Hematopoietic multipotent progenitor cell (in vitro differentiated cells): ENCODE measurements at places on chromosomes 1 and 21.

DNA sequence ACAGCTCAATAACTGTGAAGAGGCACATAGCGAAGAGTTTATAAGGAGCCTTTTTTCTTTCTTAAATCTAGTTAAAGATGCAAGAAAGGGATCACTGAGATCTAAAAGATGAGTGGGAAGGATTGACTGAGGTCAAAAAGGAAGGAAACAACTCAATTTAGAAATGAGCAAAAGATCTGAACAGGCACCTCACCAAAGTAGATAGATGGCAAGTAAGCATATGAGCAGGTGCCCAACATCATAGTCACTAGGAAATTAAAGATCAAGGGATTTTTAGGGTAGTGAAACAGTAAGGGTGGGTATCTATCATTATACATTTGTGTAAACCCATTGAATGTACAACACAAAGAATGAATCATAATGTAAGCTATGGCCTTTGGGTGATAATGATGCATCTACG lies 44.6 kb upstream of the CSF1 start:
- no peak for DNase-seq

DNA sequence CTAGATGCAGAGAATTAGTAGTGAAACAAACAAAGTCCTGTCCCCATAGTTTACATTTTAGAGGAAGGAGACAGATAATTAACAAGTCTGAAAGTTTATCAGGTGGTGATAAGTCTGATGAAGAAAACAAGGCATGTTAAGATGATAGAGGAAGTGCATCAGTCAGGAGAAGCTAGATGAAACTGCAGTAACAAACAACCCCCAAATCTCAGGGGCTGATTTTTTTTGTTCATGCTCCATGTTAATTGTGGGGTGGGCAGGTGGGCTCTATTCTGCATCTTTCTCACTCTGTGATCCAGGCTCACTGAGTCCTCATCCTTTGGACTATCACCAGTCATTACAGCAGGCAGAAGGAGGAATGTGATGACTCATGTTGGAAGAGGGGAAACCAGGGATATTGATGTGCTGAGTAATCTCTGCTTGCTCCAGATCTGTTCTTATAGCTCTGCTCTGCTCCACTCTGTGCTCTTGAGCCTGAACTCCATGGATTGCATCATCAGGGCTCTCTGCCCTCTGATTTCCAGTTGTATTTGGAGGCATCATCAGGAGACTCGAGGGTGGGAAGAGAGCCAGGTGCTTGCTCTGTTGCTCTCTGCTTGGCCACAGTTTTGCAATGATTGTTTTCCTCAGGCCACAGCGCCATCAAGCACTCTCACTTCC lies 166.9 kb downstream of the IER5 start:
- DNase-seq: no peak

DNA sequence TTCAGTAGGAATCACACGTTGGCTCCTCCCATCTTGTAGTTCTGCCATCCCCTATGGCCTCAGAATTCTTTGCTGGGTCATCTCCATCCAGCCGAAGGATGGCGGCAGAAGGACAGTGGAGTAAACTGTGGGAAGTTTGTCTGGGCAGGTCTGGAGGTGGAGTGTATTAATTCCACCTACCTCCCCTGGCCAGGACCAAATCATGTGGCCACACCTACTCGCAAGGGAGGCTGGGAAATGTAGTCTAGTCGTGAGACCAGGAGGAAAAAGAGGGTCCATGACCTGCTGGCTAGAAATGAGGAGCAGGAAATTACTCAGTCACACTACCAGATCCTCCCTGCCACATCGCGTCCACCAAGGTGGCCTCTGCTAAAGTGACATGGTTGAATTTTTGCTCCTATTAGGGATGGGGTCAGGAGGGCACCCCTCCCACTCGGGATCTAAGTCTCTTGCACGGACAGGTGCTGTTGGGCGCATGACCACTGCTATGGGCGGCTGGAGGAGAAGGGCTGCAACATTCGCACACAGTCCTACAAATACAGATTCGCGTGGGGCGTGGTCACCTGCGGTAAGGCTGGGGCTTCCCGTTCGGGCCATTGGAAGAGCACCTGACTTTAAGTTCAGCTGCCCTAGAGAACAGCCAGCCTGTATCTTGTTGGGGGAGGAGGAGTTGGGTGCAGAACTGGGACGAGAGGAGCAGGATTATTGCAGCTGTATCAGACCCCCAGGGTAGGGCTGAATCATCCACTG lies 19.5 kb downstream of the PLA2G5 start:
- no peak for DNase-seq

GRCh38 chr1:214854126-214854875 lies 228.2 kb upstream of the KCNK2 start:
- DNase-seq: no peak

GRCh38 chr1:117370509-117370908 lies 3.3 kb downstream of the MAN1A2 start:
- no peak for DNase-seq

GRCh38 chr1:225354906-225355305 lies 72.9 kb downstream of the LBR start:
- no peak for DNase-seq

DNA sequence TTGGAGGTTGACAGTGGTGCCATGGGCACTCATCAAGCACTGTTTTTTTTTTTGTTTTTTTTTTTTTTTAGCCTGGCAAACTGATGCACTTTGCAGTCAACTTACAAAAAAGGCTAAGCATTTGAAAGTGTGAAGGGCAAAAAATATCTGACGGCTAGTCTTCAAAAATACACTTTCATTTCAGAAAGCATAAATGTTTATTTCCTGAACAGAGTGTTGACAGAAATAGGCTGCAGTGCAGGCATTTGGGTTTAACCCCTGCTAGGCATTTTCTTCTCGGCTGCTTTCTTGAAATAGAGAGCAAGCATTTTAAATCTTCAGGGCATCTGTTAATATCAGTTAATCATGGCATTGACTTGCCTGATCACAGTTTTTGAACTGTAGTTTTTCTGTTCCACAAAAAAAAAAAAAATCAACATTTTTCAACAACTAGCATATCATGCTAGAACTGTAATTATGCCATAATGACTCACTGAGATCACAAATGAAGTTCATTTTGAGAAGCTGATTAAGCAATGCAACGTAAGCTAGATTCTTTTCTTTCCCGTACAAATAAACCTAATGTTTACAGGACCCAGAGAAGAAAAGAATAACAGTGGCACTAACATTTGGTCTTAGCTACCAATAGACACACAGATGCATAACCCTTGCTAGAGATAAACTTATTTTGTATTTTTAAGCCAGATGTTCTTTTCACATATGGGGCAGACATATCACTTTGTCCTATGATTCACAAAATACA lies 100.4 kb upstream of the USH2A start:
- DNase-seq: no peak

GRCh38 chr1:3363756-3364155 lies 90.7 kb upstream of the ARHGEF16 start:
- DNase-seq: no peak

DNA sequence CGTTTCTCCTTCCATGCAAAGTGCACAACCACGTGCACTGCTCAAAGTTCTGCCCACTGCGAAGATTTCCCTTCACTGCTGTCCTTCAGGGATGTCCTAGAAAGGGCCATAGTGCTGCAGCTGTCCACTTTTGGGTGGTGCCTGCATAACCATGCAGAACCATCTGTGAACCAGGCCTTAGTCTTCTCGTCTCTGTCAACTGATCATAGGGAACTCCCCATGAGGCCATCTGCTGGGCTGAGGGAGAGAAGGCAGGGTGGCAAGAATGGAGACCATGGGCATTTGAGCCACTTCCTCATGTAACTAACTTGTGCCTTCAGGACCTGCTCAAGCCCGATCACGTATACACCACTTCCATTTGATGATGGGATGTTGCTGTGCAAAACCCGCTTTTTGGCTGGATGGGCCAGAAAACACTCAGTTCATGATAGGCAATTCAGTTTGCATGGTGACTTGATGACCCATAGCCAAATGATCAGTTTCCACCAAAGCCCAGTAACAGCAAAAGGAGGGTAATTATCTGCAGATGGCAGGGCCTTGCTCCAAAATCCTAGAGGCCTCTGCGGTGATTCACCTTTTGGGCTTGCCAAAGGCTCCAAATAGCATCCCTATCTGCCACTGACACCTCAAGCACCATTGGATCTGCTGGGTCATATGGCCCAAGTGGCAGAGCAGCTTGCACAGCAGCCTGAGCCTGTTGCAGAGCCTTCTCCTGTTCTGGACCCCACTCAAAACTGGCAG lies 9.5 kb downstream of the ST6GALNAC5 start:
- DNase-seq: no peak

DNA sequence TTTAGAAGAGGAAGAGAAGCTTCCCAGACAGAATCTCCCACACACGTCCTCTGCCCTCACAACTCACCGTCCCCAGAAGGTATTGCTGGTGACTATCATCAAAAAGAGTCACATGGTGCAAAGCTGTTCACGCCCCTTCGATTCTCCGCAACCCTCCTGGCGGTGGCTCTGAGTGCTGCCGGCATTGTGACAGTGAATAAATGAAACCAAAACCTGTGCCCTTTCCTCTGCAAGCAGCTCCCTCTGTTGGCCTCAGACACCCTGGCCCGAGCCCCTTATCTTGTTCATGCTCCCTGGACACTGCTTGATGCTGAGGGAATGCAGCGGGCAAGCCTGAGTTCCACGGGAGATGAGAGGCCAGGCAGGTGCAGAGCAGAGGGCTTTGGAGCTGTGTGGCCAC lies 510.3 kb downstream of the NPHP4 start:
- DNase-seq: peak; percentile 8

- DNase-seq: no peak
Observed at GRCh38 chr1:48676376-48676775, 100.3 kb downstream of the BEND5 start.

DNA sequence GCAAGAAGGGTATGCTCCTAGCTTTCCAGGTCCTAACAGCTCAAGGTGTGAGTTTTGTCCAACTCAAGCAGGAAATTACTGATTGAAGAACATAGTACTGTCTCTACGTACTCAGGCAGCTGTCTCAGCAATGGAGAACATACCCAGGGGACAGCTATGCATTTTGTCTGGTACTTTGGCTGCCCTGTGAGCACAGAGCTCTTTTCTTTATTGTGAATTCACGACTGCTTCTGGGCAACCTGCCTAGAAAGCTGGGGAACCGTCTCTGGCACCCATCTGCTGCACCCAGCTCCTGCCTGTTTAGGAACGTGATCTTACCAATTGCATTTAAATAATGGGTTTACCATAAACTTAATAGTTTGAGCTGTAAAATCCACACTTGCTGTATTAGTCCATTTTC lies 258.1 kb downstream of the HHAT start:
- no peak for DNase-seq

- no peak for DNase-seq
Observed at GRCh38 chr1:90753556-90753955, 36.5 kb upstream of the BARHL2 start.

- DNase-seq: no peak
Observed at GRCh38 chr1:65626003-65626402, 166.7 kb upstream of the PDE4B start.

DNA sequence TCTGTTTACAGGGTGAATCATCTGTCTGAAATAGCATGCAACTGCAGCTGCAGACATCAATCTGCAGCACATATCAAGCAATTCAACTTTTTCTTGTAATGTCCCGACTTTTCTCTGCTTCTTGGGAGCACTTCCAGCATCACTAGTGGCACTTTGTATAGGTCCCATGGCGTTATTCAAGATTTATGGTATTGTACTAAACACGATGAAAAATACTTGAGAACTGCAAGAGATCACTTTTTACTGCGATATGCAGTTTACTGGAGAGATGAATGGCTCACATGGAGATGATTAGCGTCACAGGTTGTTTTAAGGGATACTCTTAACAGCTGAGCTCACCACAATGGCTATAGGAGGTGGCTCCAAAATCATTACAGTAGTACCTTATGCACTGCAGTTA lies 7.2 kb upstream of the SCMH1 start:
- DNase-seq: no peak

GRCh38 chr1:30041741-30042437 lies 681.5 kb downstream of the MATN1 start:
- no peak for DNase-seq

DNA sequence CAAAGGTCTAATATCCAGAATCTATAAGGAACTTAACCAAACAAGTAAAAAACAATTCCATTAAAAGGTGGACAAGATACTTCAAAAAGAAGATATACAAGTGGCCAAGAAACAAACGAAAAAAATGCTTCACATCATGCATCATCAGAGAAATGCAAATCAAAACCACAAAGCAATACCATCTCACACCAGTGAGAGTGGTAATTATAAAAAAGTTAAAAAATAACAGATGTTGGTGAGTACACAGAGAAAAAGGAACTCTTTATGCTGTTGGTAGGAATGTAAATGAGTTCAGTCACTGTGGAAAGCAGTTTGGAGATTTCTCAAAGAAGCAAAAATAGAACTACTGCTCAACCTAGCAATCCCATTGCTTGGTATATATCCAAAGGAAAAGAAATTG lies 218.6 kb downstream of the SLC44A5 start:
- no peak for DNase-seq

DNA sequence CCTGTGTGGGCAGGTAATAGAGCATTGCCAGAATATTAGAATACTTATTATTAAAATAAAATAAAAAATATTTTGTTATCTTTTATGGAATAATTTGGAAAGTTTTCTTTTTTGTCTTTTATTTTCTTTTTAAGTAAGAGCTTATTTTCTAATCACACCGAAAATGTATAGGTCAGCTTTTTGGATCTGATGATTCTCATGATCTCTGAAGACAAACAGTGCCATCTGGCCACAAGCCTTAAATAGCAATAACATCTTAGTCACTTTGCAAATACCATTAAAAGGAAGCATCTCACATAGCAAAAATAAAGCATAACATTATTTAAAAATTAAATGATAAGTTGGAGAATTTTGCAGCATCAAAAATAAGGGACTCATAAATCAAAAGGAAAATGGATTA lies 213.8 kb downstream of the PLA2G4A start:
- DNase-seq: no peak

GRCh38 chr21:26888931-26889330 lies 43.7 kb upstream of the ADAMTS1 start:
- DNase-seq: no peak

- DNase-seq: peak; percentile 63
Observed at GRCh38 chr1:159936273-159936904, 9.0 kb downstream of the IGSF9 start.

DNA sequence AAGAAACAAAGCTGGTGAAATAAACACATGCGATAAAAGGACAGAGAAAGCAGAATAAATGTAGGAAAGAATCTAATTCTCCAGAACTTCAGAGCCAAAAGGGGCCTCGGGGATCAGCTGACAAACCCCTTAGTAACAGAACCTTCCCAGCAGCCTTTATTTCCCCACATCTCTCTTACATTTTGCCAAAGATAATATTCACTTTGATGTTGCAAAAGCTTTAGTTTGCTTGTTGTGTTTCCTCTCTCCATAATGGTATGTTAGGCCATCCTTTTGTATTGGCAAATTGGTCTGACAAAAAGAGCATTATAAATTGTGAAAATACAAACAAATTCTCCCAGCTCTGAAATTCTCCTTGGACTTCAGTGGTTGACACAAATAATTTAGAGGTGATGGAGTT lies 54.9 kb downstream of the OPTC start:
- no peak for DNase-seq
